Umbilical cord (tissue), 2 donors: ENCODE measurements at places on chromosomes 16 and 17. TPM values are rescaled to one million over a fixed set of nuclear protein-coding genes. Genes with fewer than 3 reads are reported as not detected.

DNA sequence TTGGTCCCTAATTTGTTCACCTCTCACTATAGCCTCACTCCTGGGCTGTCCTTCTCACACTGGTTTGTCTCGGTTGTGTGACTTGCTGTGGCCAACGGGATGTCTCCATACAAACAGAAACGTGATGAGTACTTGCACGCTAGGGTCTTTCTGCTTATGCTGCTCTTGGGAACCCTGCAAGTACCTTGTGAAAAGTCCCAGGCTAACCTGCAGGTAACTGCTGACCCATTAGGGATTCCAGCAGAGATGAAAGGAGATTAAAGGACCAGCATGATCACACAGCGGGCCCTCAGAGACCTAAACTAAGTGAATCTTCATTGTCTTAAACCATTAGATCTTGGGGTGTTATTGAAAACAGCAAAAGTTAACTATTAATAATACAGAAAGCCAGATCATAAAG lies 562.8 kb upstream of the GOT2 start:
- no peak for DNase-seq

The KRTAP9-4 gene
- total RNA-seq, result 1.2 TPM

DNA sequence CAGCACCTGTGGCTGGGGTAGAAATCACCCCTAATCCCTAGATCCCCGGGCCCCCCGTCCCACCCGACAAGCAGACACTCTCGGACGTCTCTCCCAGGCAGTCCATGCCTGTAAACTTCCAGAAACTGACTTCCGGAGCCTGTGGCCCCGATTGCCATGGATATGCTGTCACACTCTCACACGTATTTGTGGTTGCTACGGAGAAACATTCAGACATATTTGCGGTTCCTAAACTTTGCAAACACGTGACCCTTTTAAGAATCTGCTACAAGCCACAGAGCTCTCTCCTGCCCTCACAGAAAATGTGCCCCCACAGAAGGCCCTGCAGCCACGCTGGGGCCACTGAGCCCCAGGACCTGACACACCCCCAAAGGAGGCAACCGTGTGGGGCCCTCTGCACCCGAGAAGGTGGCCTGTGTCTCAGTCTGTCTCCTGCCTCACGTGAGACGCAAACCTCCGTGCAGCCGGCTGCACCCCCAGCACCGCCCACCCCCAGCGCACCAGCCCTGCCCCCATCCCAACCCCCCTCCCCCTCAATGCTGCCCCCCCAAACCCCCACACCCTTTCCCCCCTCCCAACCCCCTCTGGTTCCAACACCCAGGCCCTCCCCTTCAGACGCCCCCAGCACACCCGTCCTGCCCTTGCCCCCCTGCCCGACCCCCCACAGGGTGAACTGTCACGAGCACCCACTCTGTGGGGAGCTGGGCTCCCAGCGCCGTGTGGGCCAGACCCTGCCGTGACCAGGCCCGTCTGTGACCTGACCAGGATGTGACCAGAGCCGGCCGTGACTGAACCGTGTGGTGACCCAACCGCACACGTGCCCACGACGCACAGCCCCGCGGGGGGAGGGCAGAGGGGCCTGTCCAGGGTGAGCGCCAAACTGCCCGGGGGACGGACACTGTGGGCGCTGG lies 66.3 kb upstream of the METRNL start:
- DNase-seq, result no peak

DNA sequence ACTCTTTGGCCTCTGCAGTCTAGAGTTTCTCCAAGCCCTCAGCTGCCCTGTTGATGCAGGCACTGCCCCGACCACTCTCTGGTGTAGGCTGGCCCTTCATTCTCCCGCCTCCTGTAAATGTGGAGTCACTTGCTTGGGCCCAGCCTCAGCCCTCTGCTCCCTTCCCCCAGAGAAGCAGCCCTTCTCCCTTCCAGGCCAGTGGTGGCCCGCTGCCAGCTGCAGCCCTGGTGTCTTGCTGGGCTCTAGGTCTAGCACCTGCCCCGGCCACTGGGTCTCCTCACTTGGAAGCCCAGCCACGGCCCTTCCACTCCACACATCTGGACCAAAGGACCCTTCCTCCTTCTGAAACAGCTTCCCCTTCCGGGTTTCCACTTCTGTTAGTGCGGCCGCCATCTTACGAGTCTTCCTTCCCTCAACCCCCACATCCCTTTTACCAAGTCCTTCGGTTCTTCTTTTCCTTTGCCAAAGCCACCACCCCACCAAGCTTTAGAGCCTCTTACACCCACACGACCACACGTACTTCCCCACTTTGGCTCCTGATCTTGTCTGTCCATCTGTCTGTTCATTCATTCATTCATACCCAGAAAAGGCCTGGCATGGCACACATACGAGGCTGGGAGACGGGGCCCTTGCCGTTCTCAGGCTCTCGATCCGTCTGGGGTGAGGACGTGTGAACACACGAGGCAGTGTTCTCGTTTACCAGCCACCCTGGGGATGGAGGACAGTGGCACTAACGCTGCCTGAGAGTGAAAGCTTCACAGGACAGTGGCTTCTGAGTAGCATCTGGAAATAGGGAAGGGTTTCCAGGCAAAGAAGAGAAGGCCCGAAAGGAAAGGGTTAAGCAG lies 68.0 kb downstream of the ABR start:
- DNase-seq, result no peak

- no peak for DNase-seq
Observed at GRCh38 chr17:2319051-2319450, 15.3 kb downstream of the SRR start.

DNA sequence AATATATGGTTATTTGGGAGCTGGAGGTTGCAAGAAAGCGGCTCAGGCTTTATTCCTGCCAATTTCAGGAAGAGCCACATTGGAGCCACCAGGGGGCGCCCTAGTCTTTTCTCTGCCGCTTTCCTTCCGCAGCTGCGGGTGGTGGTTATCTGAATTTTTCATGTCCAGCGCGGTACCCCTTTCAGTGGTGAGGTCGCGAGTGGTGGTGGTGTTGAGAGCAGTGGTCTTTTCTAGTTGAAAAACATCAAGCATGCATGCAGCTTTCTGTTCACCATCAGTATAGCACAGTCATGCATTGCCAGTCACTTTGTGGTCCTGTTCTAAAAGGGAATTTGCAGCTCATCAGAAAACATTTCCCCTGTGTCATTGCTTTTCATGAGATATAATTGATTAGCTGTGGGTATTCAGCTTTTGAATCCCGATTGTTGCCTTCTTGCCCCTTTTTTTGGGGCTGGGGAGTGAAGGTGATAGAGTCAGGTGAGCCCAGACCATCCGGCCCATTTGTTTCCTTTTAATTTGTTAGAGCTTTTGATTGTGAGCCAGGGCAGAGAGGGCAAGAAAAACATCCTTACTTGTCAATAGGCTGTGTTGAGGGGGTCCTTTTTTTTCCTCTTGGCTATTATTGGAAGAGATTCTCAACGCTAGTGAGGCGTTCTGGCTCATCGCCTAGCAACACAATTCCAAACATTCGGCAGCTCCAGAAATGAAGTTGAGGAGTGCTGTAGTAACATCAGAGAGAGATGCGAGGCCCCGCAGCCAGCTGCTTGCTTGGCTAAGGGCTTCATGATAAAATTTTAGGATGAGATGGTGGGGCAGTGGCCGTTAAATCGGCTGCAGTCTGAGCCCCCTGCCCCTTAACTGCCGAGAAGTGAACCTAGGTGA lies 119.0 kb downstream of the SNX29 start:
- peak; percentile 84 for DNase-seq

The HS3ST3B1 gene
- 0.72 TPM for total RNA-seq
